ENCODE measurements at places on chromosomes 7 and 10. TPM values are rescaled to one million over a fixed set of nuclear protein-coding genes. Genes with fewer than 3 reads are reported as not detected.

CPXM2 gene
- 11.6 TPM for total RNA-seq

- no peak for DNase-seq
Measured at GRCh38 chr10:48550977-48551376, 53.9 kb downstream of the ARHGAP22 start.

DNA sequence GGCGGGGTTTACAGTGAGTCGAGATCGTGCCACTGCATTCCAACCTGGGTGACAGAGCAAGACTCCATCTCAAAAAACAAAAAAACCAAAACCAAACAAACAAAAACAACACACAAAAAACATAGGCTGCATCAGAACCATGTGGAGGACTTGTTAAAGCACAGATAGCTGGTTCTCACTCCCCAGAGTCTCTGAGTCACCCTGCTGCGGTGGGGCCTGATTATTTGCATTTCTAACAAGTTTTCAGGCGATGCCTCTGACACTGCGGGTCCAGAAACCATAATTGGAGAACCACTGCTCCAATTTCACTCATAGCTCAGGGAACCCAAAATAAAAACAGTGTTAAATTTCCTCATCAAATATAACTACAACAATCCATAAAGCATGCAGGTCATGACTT lies 816.7 kb downstream of the MAGI2 start:
- no peak for DNase-seq

DNA sequence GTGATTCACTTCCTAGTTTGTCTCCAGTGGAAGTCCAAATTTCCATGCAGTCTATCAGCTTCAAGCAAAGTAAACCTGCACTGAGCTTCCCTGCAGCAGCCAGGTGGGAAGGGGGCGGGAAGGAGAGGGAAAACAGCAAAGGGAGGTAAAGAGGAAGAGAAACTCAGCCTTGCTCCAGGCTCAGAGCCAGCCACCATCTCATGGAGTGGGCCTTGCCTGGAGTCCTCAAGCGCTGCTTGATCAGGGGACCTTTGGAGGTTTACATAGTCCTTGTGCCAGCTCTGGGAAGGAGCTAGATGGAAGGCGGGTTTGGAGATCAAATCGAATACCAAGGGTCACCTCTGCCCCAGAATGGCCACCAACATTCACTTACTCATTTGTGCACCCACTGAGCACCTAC lies 7.4 kb downstream of the CRTAC1 start:
- DNase-seq = no peak

ZNF804B gene
- not detected for total RNA-seq

DNA sequence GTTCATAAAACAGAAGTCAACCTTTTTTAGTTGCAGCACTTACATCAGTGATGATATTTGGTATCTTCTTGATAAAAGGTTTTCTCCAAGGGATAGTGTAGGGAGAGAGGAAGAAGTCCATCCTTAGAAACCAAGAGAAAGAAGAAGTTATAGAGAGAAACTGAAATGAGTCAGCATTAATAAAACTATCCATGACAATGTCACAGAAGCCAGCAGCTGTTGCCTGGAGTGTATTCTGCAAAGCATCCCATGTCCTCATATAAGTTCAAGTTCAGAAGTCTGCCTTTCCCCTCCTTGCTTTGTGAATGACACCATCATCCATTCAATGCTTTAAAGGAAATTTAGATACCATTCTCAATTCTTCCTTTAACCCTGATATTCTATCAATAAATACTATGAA lies 14.4 kb upstream of the COL1A2 start:
- DNase-seq = no peak

ADAM12 gene
- total RNA-seq = 1.8 TPM

GRCh38 chr7:124914298-124914697 lies 15.3 kb downstream of the POT1 start:
- DNase-seq = no peak

GRCh38 chr7:1364068-1364905 lies 95.0 kb downstream of the MICALL2 start:
- no peak for DNase-seq

DNA sequence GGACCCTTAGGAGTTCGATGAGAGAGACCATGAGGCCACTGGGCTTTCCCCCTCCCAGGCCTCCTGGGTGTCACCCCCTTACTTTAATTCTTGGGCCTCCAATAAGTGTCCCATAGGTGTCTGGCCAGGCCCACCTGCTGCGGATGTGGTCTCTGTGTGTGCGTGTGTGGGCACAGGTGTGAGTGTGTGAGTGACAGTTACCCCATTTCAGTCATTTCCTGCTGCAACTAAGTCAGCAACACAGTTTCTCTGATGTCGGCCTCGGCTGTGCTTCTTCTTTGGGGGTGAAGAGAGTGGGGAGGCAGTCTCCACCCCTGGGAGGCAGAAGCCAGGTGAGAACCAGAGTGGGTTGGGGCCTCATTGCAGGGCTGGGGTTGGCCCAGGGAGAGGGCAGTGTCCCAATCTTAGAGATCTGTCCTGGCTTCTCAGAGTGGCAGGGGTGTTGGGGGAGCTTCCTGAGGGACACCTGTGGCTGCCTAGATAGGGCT lies 1.5 kb downstream of the PVRIG start:
- DNase-seq = no peak

- no peak for DNase-seq
Measured at GRCh38 chr7:91784469-91784868, 96.0 kb downstream of the MTERF1 start.

GRCh38 chr10:75538144-75538543 lies 106.7 kb downstream of the LRMDA start:
- DNase-seq = no peak

LRIT2 gene
- not detected for total RNA-seq

ELOVL3 gene
- total RNA-seq = not detected

FAM237B gene
- not detected for total RNA-seq

DNA sequence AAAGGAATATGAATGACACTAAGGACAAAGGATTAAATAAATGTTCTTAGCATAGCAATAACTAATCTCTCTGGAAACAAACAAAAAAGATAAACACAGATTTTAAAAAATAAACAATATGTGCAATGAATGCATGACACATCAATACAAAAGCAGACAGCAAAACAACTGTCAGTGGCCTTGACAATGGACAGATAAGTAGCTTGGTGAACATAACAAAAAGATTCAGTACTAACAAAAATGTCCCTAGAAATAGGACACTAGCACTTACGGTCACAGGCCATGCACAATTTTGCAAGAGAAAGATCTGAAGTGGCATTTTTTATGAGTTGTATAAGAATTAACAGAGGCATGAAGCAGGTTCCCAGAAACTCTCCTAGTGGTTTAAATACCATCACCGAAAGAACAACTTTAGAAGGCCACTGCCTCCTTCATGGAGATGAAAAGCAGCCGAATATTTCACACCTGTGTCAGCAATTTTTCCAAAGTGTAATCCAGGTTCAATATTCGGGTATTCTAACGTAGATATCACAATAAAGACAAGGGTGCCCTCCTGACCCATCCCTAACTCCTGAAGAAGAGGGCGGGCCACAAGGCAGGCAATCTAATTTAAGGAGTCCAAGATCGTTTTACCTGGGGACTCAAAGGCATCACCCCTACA lies 231.3 kb upstream of the MKLN1 start:
- DNase-seq = no peak

KLF14 gene
- total RNA-seq = 0.57 TPM

Data from ovary (tissue), 10 donors.